ENCODE measurements at places on chromosomes 2 and 18.

GRCh38 chr2:201774546-201774945 lies 6.2 kb downstream of the ALS2 start:
- DNase-seq: no peak

GRCh38 chr2:64612575-64613195 lies 41.0 kb downstream of the SERTAD2 start:
- DNase-seq: no peak

DNA sequence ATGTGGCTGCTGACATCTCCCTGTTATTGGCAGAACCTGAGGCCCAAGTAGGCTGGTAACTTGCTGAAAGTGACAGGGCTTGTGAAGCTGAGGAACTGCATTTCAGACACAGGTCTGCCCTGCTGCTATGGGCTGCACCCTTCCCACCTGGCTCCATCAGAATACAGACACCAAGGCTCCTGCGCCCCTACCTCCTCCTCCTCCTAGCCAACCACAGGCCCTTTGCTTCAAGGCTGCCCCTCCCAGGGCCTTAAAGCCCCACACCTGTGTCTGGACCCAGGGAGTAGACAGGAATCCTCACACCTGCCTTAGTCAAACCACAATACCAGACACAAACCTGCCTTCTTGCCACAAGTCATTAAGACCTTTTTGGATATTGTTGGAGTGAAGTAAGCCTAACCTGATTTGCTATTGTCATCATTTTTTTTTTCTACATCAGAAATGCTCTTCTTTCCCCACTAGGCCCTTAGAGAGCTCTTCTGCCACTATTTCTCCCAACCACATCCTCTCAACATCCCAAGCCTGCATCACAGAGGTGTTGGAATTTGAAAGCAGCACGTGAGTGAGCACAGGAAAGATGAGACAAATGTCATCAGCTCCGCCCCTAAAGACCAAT lies 489.7 kb downstream of the EIPR1 start:
- DNase-seq: no peak

DNA sequence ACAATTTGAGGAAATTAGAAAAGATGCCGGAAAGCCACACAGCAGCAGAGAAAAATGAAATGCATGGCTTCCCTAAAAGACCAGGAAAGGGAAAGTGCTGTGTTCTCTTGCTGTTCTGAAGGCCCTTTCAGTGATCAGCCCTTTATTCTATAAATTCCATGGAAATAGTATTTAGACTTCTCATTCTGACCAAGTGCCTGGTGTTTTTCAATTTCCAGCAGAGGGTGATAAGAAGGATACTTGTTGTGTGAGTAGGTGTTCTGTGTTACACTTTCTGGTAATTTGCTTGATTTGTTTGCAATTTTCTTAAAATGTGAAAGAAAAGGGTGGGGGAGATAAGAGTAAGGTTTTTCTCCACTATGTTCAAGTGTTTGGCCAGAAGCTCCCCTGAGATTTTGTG lies 504.5 kb downstream of the IRS1 start:
- no peak for DNase-seq

- DNase-seq: no peak
Observed at GRCh38 chr2:177691177-177691576, 298.6 kb downstream of the AGPS start.

GRCh38 chr2:18540872-18541271 lies 19.6 kb downstream of the RDH14 start:
- no peak for DNase-seq

- no peak for DNase-seq
Observed at GRCh38 chr18:76615065-76615733, 120.2 kb upstream of the ZNF516 start.

DNA sequence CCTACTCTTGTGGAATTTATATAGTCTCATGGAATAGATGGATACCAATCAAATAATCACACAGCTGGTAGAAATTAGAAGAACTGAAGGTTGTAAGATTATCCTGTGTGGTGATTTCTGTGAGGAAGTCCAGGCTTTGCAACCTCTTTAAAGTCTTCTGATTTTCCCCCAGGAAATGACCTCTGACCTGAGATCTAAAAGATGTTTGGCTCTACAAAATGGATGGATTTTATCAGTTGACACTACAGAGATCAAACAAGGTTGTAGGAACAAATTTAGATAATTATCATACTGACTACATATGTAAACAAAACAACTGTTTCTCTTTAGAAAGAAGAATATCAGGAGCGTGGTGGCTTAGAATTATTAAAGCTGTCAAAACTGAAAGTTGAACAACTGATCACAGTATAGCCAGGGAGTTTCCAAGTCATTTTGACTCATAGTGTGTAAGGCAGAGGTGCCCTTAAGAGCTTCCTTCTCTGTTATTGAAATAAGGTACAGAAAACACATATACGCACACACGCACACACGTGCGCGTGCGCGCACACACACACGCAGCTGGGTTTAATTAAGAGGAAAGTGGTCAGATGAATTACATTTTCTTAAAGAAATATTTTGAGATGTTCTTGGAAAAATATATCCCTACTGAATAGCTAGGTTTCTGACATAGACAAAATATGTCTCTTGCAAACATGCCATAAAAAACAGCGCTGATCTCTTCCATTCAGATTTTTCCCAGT lies 35.5 kb upstream of the PELI1 start:
- DNase-seq: no peak
